ENCODE measurements at places on chromosomes 1 and 21.

DNA sequence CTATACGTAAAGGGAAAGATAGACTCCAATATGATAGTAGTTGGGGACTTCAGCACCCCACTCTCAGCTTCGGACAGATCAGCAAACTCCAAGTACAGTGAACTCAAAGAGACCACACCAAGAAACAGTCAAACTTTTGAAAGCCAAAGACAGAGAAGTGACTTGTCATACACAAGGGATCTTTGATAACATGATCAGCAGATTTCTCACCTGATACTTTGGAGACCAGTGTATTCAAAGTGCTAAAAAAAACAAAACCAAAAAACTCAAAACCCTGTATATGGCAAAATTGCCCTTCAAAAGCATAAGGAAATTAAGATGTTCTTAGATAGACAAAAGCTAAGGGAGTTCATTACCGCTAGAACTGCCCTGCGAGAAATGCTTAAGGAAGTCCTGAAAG lies 9.4 kb downstream of the IFNAR1 start:
- DNase-seq = no peak

DNA sequence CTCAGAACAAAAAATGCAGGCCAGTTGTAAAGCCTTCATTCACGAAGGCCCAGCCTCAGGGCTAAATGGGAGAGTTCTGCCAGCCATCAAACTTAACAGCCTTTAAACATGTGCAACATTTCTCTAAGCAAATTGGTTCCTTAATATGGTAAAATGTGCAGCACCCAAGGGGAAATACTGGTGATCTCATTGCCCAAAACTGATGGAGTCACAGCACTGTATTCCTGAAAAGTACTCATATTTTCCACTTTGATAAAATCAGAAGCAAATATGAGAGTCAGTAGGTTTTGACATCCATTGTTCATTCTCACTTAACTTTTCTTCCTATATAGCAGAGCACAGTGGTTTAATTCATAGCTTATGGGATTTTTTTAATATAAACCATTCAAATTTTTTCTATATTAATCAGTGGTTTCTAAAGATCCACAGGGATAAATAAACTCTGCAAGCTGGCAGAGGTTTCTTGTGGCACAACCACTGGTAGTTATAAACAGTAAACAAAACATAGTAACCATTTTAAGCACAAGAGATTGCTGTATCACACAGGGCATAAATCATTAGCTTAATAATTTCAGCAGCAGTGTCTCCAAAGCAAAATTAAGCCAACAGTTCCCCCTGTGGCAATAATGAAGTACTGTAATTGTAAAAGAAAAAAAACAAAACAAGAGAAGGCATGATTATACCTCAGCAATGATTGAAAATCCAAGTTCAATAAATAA lies 106.9 kb upstream of the LYPLAL1 start:
- DNase-seq = peak; percentile 41

- DNase-seq = no peak
Measured at GRCh38 chr1:89873770-89874169, 52.9 kb downstream of the LRRC8D start.

DNA sequence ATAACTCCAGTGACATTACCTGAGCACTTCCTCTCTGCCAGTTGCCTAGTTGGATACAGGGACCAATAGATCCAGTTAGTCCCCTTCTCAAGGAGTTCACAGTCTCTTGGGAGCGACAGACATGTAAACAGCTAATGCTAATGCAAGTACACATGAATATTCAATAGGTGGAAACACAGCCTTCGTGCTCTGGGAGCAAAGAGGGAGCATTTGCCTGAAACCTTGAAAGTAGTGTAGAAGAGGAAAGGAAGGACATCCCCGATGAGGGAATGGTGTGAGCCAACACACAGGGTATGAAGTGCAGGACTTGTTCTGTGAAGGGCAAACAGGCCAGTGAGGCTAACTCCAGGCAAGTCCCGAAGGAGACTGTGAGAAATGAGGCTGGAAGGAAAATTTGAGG lies 3.8 kb upstream of the TMEM222 start:
- no peak for DNase-seq

DNA sequence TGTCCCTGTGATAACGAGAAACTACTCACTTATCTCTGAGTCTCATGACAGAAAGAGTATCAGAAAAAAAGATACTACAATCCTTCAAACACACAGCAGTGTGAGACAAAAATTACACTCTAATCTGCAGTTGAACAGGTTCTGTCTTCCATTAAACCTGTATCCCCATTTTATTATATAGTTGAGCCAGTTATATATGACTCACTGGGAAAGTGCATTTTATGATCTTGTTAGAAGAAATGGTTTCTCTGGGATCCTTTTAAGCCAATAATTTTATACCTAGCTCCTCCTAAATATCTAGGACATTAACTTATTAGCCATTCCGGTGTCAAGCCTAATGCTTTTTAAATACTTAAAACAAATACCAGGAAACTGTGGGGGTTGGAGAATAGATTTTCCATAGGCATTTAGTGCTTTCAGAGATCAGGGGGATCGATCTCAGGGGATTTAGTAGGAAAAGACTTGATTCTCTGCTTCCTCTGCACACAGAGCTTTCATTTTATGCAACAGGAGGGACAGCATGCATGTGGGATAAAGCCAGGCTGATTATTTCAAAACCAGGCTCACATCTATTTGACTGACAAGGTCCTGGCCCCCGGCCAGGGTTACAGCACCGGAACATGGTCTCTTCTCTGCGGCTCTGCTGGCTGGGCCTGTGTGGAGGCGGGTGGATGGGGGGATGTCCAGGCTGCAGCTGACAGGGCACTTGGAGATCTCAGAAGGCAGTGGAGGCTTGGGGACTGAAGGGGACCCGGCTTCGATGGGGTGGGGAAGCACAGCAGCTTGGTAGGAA lies 310.6 kb downstream of the DISC1 start:
- peak; percentile 54 for DNase-seq

GRCh38 chr1:196063952-196064351 lies 544.3 kb downstream of the KCNT2 start:
- no peak for DNase-seq

DNA sequence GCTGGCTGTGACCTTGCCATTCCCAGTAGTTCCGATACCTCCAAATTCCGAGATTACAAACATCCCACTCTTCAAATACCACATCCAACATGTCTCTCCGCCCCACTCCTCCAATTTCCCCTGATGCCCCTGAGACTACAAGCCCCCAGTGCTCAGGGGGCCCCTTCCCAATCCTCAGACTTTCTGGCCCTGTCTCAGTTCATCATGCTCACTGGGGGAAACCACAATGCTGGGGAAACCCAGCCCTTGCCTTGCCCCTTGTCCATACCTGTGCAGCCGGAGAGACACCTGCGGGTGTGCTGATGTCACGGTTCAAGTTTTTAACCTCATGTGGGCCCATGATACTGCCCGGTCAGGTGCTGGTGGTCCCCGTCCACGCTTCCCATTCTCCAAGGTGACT lies 226.6 kb downstream of the CAMTA1 start:
- no peak for DNase-seq

DNA sequence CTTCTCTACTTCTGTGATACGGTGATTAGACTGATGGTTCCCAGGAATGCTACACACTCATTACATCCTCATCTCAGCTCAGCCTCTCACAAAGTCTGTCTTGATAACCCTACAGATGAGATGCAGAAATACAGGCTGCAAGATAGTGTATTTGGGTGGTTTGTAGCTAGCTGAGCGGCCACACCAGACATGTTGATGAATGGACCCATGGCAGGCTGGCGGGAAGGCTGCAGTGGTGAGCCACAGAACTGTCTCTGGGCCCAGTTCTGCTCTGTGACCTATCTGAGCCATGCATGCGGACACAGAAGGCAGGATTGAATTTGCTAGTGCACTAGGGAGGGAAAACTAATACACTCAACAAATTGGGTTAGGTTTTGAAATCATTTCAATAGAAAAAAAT lies 71.9 kb downstream of the LRRN2 start:
- DNase-seq = no peak

DNA sequence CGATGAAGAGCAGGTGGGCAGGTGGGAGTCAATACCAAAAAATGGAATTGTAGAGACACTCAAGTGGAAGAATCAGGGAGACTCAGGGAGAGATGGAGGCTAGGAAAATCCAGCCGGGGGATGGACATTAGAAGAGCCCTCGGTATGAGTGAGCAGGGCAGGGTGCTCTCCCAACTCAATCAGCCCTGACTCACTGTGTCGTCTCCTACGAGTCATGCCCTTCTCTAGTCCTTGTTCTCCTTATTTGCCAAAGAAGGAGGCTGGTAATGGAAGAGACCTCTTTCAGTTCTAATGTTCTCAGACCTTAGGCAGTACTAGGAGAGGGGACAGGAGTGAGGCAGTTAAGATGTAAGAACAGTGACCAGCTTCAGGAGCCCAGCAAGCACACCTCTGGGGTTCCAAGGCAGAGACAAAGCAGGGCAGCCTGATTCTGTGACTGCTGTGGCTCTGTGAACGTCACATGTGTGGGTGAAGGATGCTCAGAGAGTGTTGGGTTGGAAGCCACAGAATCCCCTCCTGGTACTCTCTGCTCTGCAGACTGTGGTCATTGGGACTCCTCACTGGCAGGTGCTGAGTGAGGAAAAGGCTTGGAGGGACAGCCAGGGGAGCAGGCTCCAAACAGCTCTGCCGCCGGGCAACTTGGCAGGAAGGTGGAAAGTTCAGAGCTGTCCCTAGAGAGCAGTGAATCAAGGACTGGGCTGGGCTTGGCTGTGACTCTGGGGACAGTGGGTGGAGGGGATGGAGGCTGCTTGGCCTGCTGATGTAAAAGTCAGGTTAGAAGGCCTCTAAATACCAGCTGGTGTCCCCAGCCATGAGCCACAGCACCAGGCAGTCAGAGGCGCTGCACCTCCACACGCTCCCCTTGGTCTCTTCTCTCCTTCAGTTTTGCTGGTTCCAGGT lies 11.1 kb upstream of the GJA5 start:
- DNase-seq = no peak

- no peak for DNase-seq
Measured at GRCh38 chr1:67833602-67833940, 304 bp upstream of the GNG12 start.

- no peak for DNase-seq
Measured at GRCh38 chr21:43588957-43589356, 70.3 kb downstream of the HSF2BP start.

DNA sequence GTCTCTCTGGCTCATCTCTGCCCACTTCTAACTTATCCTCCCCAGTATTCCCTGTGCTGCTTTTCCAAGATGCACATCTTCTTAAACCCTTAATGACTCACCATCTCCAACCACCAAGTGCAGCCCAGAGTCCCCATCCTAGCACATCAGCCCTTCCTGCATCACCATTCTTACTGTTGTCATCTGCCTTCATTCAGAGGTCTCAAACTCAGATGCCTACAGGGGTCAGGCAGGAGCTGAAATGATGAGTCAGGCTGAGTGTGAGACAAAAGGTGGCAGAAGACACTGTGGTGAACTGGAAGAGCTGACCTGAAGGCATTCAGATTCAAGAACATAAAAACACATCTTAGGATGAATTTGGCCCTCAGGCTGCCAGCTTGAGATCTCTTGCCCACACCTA lies 34.6 kb downstream of the OLFML2B start:
- DNase-seq = no peak

GRCh38 chr1:64484651-64485050 lies 14.7 kb downstream of the CACHD1 start:
- DNase-seq = no peak

DNA sequence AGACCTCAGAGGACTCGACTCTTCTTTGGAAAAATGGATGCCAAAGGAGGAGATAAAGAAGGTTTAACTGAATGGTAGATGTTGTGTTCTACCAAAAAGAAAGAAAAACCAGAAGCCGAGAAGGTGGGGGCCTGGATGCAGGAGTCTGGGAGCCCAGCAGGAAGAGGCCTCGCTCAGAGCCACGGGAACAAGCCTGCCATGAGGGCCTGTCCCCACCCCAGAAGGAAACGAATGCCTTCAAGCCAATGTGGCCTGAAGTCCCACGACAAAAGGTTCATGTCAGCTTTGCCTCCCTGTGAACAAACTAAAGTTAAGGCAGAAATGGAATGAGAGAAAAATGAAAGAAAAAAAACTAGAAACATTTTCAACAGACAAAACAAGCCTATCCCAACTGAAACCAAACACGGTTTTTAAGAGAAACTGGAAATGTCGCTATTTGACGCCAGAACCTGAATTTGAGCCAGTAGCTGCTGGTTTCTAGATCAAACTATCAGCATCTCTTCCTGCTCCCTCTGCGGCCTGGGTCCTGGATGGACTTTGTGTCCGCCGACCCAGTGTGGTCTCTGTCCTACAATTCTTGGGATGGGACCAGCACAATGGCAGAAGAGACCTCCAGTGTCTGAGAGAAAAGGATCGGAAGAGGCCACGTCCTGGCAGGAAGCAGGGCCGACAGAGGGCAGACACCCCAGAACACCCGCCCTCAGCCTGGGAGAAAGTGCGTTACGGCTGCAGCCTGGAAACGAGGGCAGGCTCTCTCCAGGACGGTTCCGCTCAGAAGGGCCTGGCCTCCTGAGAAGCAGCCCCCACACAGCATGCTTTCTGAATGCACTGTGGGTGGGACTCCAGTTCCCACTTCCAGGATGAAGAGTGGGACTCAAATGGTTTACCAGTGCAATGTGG lies 35.2 kb downstream of the SLC45A1 start:
- DNase-seq = no peak

- DNase-seq = no peak
Measured at GRCh38 chr21:16912075-16912474, 600.8 kb upstream of the CXADR start.

DNA sequence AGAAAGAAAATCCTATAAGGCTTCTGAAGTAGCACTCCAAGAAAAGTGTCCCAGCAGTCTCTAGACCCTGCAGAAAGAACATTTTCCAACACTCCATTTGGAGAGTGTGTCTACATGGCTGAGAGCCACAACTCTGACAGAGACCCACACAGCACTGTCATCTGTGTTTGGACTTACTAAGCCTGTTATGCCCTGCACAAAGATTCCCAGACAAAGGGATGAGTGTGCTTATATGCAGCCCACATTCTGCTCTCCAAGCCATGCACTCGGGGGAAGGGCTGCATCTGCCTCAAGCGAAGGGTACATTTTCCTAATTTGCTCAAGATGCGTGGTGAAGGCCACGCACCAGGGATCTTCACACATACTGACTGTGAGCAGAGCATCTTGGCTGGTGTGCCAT lies 24.4 kb upstream of the SLAMF6 start:
- no peak for DNase-seq

DNA sequence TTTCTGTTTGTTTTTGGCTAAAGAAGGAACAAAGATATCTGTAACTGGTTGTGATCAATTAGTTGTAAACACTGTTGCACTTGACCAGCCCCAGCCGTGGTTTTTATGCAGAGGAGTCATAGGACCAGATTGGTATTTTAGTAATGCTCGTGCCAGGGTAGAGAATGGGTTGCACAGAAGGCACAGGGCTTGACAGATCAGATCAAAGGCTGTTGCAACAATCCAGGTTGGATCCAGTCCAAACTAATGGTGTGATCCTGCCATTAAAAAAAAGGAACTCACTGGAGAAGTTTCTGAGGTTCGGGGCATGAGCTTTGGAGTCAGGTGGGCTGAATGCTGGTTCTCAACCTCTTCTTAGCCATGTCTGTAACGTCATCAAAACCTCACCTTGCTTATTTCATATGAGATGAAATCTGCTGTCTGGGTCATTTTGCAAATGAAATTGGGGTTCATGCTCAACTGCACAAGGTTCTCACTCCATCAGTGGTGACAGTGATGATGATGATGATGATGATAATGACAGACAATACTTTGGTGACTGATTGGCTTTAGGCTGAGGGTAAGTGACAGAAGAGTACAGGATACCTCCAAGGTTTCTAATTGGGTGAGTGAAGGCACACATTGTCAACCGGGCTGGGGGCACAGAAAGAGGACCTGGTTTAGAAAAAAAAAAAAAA lies 43.1 kb downstream of the ZNF281 start:
- DNase-seq = no peak

- no peak for DNase-seq
Measured at GRCh38 chr1:116508085-116508983, 62.5 kb downstream of the CD58 start.

Measured in D341Med (cell line).